ENCODE measurements at places on chromosomes 4 and X.

GRCh38 chr4:14994242-14994641 lies 8.0 kb upstream of the CPEB2 start:
- DNase-seq = peak; percentile 52

- DNase-seq = no peak
These were observed 315.8 kb downstream of the MID1IP1 start for GRCh38 chrX:39117101-39117500.

DNA sequence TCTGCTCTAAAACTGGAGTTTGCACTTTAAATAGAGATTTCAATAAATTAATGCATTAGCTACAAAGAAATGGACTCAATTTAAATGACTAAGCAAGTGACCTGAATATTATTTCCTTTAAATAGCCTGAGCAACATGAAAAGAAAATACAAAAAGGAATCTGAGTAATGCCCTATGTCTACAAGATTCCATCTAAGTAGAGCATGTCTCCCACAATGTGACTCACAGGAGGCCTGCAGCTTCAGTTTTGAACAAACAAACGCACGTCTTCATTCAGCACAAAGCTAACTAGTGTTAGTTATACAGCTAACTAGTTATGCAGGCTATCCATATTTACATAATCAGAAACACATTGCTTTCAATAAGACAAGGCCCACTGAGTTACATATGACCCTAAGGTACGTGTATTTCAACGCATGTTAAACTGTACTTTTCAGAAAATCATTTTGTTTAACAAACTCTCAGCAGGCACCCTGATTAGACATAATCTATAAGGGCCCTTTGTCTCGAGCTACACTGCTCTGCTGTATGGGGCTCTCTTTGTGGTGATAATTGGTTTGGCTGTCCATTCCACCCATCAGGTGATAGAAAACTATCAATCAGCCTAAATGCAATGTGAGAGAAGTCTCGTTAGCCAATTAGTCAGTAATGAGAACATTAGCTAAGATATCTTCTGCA lies 116.5 kb downstream of the MAML3 start:
- peak; percentile 97 for DNase-seq

- no peak for DNase-seq
These were observed 307.2 kb upstream of the NR3C2 start for GRCh38 chr4:148749403-148749802.

DNA sequence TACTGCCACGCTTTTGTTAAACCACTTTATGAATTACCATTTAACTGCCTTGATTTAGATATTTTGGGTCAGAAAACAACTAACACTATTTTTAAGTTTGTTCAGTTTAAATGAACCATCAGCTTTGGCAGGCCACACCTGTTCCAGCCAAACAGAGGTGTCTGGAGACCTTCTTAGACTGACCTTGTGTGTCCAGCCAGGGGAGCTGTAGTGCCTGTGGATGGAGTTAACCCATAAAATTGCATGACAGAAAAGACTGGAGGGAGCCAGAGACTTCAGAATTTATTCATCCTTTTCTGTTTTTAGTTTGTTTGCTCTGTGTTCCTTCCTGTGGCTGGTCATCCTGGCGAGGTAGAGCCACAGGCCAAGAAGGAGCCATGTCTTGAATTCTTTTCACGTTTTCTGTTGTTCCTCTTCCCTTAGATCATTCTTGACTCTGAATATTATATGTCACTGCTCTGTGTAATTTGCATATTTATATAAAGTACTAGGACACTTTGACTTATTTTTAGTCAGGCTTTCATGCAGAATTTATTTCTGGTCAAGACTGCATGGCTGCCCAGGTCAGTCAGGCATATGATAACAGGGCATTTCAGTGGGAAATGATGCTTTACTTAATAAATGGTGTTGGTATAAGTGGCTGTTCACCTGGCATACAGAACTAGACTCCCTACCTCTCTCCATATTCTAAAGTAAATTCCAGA lies 26.7 kb downstream of the HERC3 start:
- no peak for DNase-seq

DNA sequence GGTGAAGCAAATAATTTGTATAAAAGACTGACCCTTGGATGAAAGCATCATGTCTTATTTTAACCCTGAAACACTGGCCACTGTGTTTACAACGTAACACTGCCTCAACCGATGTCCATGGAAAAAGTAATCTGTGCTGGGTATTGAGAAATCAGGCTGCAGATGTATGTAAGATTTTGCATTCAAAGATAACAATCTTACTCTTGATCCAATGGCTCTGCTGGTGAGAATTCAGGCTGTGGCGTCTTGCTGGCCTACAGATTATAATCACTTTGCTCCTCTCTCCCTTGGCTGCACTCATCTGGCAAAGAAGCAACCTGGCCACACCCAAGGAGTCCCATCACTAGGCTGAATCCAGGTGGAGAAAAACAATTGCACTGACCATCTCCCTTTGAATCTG lies 7.5 kb downstream of the ADGRA3 start:
- DNase-seq = peak; percentile 86

- no peak for DNase-seq
These were observed 192.1 kb upstream of the LCORL start for GRCh38 chr4:18213576-18214198.

GRCh38 chrX:69317721-69318120 lies 152.5 kb upstream of the PJA1 start:
- no peak for DNase-seq

GRCh38 chr4:184457535-184458249 lies 16.7 kb downstream of the IRF2 start:
- DNase-seq = peak; percentile 23

GRCh38 chrX:148333989-148334388 lies 166.4 kb upstream of the AFF2 start:
- no peak for DNase-seq

DNA sequence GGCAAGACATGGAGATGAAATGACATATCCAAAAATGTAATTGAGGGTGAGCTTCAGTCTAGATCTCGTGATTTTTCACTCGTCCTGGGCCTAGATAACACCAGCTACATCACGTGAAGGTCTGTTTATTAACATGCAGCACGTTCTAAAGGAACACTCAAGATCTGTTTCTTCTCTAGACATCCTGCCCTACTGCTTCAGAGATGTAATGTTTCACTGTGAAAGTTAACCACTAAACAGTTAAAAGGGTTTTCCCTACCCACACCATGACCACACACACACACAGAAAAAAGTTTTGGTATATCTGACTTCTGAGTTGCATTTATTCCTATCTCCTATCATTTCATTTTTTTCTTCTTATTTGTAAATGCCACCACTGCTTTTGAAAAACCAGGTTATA lies 52.3 kb upstream of the SMIM31 start:
- no peak for DNase-seq

GRCh38 chr4:154490583-154491340 lies 837 bp downstream of the DCHS2 start:
- DNase-seq = peak; percentile 10

DNA sequence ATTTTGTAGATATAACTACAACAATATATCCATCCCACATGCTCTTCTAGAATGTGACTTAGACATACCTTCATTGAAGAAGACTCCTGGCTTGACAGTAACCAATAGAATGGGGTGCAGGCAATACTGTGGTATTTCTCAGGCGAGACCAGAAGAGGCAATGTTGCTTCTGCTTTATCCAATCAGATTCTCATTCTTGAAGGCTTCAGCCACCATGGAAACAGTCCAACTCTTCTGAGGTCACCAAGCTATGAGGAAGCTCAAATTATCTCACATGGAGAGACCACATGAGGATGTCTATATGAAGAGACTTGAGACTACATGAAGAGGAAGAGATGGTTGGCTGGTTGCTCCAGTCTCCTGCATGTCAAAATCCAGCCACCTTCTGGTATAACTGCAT lies 469.9 kb downstream of the PCDH10 start:
- no peak for DNase-seq

- DNase-seq = no peak
These were observed 131.8 kb downstream of the SPOCK3 start for GRCh38 chr4:167102475-167102874.

- no peak for DNase-seq
These were observed 381.5 kb upstream of the GALNT7 start for GRCh38 chr4:172787111-172787510.

- no peak for DNase-seq
These were observed 24.2 kb upstream of the ACSL1 start for GRCh38 chr4:184850018-184850417.

DNA sequence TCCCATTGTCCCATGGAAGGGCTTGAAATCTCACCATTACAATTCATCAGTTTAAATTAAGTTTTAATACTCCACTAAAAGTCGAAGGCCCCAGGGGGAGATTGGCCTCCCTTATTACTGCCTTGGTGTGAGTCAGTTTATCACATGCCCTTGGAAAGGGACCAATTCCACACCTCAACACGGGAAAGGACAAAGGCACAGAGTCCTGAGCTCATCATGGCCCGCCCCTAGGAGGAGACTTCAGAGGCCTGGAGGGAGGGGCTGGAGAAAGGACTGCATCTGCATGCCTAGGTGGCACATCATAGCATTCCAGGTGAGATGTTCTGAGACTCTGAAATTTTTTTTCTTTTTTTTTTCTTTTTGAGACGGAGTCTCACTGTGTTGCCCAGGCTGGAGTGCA lies 2.8 kb upstream of the SEL1L3 start:
- no peak for DNase-seq

- DNase-seq = peak; percentile 56
These were observed 2.9 kb downstream of the PDGFRA start for GRCh38 chr4:54231768-54232688.

DNA sequence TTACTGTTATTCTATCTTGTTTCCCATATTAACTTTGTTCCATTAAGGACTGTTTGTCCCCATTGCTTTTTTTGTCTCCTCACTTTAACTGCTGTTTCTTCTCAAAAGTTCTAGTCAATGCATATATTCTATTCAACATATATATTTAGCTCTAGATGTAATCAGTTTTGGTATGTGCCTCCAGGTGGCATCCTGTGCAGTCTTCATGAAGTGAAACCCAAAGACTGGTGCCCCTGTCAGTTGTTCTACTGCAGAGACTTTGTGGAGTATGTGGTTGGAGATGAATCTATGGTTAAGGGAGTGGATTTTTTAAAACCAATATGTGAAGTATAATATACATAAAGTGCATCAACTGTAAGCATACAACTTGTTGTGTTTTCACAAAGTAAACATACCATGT lies 57.0 kb downstream of the VAMP7 start:
- DNase-seq = no peak

DNA sequence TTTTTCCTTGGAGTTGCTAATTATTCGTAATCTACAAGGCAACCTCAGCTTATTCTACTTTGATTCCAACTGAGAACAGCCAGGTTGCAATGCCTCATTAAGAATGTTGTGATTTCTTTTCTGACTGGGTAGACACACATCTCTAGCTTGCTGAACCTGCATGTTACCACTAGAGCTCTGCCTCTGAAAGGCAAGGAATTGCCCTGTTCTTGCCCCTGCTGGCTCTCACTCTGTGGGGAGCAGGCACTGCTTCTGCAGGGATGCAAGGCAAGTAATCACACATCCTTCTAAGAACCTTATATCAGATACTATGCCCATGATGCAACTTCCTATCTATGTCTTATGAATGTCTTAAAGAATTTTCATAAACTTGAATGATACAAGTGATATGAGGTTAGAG lies 503.2 kb downstream of the PACRGL start:
- no peak for DNase-seq

GRCh38 chr4:121742794-121743193 lies 22.2 kb downstream of the SMIM43 start:
- no peak for DNase-seq

GRCh38 chr4:149885896-149886295 lies 70.3 kb upstream of the IQCM start:
- peak; percentile 80 for DNase-seq

GRCh38 chr4:33072298-33073089 lies 2352.3 kb downstream of the PCDH7 start:
- DNase-seq = peak; percentile 8

DNA sequence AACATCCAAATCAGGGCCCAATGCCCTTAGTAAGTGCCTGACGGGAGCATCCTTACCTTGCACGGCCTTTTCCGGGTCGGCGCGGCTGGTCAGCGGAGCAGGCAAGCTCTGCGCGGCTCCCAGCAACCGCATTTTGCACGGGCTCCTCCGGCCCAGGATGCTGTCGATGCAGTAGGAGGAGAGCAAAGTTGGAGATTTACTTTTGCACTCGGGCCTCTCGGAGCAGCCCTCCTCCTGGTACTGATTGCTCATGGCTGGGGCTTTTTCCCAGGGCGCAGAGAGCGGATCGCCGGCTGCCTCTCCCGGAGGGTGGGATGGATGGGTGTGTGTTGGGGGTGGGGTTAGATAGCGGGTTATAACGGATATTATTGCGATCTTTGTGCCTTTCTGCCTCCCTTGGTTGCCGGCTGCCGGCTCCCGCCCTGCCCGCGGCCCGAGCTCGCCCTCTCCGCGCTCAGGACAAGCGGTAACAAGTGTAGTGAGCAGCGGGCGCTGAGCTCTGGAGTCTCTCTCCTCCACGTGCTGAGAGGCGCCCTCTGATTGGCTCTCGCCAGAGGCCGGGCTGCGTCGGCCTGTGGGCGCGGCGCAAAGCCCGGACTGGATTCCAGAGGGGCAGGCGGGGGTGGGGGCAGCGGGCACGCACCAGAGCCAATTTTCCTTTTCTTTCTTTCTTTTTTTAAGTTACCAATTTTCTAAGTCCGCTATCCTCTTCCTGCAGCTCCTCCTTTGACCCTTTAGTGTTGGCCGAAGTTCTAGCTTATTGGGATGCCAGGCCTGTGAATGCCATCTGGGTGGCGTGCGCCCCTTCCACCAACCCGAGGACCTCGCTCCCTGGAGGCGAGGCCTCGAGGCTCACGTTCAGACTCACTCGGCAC lies at the start of gene ARX:
ARX (minus strand) TSS at position 480 of the 875 bp plus-strand sequence; CDS start at position 252, 228 bp downstream.
- peak; percentile 48 for DNase-seq

DNA sequence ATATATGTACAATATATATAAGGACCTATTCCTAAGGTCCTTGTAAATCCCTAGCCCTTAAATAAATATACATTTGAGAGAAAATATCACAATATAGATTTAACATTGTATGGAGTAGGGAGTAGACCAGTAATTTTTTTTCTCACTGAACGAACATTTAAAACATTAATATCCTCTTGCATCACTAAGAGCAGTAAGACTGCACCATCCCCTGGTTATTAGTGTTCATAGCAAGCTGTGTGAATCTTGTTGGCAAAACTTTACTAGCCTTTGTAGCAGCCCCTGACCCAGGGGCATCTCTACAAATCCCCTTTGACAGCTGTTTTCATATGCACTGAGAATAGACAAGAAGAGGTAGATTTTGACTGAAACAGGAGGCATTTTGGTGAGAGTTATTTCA lies 146.5 kb downstream of the IL1RAPL2 start:
- DNase-seq = peak; percentile 6

DNA sequence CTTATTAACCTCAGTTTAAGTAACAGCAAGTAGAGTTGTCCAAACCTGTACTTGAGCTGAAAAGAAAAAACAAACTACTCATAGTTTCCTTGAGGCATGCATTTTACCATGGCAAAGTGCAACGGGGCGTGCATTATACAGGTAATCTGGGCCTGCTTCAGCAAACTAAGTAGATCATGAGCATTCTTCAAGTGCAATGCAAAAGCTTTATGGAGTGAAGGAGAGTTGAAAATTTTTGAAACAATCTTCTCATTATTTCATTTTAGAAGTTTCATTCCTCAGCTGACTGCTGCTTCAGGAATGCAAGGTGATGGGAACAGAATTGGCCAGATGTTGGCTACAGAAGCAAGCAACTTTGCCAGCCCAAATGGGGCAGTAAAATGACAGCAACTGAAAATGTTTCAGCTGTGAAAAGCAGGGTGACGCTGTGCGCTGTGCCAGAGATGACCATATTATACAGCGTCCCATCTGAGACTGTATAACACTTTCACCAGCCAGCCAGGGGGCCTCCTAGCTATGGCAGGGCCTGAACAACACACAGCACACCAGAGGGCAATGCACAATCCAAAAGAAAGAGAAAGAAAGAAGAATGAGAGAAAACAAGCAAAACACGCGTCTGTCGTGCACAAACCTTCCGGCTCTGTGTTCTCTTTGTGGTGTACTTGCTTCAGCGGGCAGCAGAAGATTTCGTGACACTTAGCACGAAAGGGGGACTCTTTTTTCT lies 145.5 kb upstream of the FGF13 start:
- no peak for DNase-seq
